Activated T-helper 1 cell treated with anti-CD3 and anti-CD28 coated beads, Interleukin-2, amount 50 U/mL, for 16 hours (primary cell): ENCODE measurements at places on chromosomes 5 and 9.

DNA sequence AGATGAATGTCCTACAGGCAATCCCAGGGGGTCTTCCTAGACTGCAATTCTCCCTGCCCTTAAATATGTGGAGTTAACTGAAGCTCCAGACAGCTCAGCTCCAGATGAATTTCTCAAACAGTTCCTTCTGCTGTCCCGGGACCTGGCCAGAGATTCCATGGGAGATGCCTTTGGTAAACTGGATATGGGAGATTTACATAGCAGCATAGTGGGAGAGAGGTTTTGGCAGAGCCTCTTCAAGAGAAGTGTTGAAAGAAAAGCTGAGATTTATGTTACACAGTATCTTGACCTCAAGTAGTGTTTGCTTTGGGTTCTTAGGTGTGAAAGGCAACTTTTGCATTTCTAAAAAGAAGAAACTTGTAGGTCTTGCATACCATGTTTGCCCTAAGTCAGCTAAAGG, 364.9 kb downstream of the ARRDC3 start:
- no peak for DNase-seq

- DNase-seq = no peak
Observed at GRCh38 chr5:56025151-56025885, 30.6 kb upstream of the IL6ST start.

DNA sequence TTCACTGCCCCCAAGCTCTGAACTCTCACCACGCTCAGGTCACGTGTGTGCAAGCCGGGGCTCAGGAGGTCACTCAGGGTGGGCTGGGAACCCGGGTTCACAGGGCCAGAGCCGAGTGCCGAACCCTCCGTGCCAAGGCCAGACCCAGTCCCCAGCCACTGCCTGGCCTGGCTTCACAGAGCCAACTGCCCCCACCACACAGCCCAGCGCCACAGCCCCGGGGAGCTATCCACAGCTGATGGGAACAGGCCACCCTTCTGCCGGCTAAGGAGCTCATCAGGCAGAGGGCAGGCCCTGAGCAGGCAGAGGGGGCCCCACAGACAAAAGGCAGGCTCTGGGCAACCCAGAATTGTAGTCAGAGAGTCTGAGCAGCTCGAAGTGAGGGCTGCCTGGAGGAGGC, 117.0 kb downstream of the VAV2 start:
- no peak for DNase-seq

- no peak for DNase-seq
Observed at GRCh38 chr5:164868761-164869160, 1363.3 kb downstream of the MAT2B start.

DNA sequence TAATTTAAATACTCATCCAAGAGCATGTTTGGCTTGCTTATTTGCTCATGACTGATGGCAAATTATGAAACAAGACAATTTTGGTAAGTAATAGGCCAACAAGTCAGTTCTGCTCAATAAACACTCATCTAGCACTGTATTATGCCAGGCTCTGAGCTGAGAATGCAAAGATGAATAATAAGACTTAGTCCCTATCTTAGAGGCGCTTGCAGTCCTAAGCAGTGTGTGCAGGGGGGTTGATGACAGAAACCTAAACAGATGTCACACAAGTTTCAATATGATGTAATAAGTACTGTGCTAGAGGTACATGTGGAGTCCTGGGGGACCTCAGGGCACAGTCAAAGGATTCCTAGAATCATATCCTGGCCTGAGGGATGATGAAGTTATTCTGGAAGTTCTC, 287.6 kb upstream of the ADRA1B start:
- no peak for DNase-seq

DNA sequence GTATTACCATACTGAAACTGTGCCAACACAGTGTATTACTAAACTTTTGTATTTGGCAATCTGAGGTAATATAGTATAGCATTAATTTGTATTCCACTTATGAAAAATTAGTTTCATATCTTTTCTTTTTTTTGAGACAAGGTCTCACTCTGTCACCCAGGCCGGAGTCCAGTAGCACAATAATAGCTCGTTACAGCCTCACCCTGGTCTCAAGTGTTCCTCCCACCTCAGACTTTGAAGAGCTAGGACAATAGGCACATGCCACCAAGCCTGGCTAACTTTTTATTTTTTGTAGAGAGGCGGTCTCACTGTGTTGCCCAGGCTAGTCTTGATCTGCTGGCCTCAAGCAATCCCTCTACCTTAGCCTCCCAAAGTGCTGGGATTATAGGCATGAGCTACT, 36.1 kb downstream of the POLK start:
- no peak for DNase-seq

DNA sequence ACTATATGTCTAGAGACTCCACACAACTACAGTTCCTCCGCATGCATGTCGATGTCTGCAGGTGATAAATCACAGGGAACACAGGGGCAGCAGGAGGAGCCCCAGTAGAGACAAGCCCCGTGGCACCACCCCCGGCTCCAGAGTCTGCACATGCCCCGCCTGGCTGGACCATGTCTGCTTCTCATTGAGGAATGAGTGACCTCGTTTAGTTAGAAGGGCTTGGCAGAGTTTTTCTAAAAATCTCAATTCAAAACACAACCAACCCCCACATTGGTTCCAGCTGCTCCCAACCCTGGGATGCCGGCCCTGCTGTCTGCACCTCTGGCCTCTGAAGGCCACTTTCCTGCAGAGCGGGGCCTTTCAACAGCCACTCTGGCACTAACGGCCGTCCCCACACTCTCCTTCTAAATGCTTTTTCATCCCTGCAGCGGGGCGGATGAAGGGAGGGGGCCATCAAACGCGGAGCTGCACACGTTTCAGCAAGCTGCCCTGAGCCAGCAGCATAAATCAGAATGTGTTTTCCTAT, 106.3 kb downstream of the ROR2 start:
- DNase-seq = no peak

- DNase-seq = no peak
Observed at GRCh38 chr5:44332285-44332971, 56.8 kb downstream of the FGF10 start.

DNA sequence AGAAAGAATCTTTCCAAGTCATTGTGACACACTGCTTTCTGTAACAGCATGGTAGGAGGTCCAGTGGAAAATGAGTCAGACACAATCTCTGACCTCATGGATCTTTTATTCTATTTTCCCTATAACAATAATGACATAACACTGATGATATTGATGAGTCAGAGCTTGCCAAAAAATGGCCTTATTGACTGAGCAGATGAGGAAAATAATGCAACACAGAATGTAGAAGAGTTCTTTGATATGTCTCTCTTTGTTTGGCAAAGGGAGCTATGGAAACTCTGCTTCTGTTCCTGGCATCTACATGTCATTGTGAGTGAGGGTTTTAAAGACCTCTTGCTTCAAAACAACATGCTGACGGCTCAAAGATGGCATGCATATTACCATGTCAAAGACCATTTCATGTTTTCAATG, 443.1 kb upstream of the ZNF608 start:
- no peak for DNase-seq

GRCh38 chr9:34492051-34492450, 30.7 kb downstream of the ENHO start:
- no peak for DNase-seq

GRCh38 chr9:8287970-8288369, 488.4 kb upstream of the DMAC1 start:
- no peak for DNase-seq

DNA sequence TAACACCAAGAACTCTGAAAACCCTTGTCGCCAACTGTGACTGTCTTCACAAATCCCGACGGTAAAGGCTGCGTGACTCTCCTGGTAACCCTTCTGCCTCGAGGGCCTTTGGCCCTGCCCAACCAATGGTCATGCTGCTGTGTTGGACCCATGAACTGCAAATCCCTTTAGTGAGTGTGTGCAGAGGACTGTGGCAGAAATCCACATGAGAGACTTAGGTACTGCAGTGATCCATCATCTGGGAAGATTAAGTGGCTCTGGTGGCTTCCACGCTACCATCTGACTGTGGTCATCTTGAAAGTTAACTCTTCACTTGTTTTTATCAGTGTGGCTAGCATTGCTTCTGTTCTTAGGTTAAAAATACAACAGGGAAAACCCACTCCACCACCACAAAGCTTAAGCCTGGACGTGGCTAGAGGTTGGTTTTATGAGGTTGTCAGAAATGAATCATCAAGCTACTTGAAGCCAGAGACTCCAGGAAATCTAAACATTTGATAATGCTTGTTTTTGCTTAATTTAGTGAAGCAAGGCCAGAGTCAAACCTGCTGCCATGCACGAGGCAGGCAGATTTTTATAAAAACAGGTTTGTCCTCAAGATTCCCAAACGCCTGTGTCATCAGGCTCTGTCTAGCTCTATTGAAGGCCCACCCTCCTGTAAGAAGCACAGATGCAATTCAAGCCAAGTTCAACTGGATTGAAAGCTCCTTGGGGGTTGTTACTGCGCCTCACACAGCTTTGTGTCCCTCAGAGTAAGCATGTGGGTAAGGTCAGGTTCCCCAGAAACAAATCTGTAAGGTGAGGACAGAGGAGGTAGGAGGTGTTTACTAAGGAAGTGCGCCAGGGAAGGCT, 52.7 kb upstream of the ERCC6L2 start:
- DNase-seq = no peak

DNA sequence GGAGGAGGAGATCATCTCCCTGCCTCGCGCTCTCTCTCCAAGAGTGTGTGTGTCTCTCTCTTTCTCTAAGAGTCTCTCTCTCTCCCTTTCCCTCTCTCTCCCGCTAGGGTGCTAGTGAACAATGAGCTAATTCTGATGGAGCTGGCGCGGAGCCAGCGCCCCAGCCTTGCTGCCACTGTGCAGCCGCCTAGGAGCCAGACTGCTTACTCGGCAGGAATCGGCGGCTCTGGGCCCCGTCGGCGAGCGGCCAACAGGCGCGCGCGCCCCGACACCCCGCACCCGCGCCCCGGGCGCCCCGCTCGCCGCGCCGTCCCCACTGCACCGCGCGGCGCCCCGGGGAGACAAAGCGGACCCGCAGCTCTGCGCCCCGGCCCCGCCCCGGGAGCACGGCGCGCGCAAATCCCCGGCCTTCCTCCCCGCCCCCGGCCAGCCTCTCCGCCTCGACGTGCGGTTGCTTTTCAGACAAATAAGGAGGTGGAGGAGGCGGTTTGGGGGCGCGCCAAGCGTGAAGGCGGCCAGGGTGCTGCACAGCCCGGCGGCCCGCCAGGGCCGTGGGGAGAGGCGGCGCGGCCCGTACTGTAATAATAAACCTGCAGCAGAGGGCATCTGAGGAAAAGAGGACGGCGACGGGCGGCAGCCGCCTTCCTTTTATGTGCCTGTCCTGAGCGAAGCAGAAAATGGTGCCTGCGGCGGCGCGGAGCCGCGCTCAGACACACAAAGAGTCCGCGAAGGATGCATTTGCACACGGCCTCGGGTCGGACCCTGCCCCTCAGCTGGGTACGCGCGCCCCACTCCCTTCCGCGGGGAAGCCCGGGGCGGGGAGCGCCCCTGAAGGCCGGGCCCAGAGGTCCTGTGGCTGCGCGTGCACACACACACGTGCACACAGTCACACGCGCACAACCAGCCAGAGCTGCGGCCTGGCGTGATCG, 625 bp upstream of the NREP start:
- DNase-seq = peak; percentile 44
